ENCODE measurements at places on chromosomes 7 and 10.

DNA sequence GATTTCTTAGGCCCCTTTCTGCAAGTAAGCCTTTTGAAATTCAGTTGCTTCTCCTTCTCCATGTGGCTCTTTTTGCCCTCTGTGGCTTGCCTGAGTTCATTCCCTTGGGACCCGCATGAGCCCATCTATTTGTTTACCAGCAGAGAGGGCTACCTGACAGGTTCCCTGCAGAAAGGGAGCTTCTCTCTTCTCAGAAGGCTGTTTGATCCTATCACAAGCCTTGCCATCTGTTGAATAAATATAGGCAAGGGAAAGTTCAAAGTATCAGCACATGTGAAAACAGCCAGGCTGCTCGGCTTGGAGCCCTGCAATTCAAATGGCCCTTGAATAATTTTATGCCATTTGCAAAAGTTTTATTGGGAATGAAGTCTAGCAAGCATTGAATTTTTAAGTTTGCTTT, 720.2 kb upstream of the FZD8 start:
- no peak for DNase-seq

DNA sequence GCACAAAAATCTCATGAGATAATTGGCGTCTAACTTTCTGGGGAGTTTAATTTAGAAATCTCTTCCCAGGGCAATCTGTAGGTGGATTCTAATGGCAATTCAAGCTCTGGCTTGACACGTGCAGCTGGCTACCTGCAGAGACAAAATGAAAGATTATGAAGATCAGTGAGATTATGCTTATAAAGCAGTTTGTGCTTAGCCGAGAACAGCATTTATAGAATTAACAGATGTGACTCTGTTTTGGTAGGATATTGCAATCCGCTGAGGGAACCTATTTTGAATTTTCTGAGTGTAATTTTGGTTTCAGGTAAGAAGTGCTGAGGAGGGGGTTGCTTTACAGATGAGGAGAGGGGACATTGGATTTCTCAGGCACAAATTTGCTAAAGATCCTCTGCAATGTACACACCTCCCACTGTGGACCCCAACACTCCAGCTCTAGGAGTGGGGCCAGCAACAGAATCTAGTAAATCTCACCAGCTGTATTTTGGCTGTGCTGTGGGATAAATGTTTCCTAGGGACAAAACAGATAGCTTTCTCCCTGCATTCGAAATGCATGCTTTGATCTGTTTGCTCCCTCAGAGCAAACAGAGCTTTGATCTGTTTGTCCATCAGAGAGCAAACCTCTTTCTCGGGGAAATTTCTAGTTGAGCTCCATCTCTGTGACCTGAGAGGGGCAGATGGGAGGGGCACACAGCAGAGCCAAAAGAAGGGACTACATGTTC, 7.4 kb downstream of the GJD4 start:
- DNase-seq, result no peak

DNA sequence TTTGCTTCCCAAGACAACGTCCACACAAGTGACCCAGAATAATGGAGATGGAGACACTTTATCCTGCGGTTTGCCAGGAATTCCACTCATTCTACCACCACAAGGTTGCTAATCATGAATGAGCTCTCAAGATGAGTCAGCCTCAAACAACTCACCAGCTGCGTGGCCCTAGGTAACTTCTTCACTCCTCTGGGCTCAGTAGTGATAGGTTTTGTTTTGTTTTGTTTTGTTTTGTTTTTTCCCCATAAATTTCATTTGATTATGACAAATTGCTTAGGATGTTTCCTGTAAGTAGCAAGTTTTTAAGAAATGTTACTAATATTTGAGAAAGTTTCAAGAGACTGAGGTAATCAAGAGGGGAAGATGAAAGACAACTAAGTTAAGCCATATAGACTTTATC, 286.8 kb downstream of the PARD3 start:
- DNase-seq, result no peak

GRCh38 chr10:120069700-120070099, 177.2 kb downstream of the SEC23IP start:
- no peak for DNase-seq

GRCh38 chr10:24418532-24418931, 209.6 kb downstream of the KIAA1217 start:
- no peak for DNase-seq

- DNase-seq, result no peak
Measured at GRCh38 chr7:151057506-151057988, at the start of gene CDK5. CDK5 (minus strand) TSS chr7:151057897; CDS start chr7:151057848, 49 bp downstream.

DNA sequence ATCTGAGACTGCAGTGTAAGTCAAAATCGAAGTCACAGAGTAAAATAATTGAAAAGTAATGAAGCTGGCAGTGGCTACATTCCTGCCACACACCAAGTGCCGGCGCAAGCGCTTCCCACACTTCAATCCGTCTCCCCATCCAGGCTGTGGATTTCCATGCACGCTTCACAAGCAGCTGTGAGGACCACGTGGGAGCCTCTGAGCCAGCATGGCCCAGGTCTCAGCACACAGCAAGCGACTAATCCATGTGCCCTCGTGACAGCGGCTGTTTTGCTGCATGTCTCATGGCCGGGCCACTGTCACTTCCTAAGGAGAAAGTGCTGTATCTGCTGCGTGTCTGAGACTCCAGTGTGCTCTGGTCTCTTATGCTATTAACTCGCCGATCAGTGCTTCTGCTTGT, 566.9 kb downstream of the DNAJB6 start:
- no peak for DNase-seq

- DNase-seq, result no peak
Measured at GRCh38 chr7:32453341-32454011, 36.7 kb downstream of the LSM5 start.

DNA sequence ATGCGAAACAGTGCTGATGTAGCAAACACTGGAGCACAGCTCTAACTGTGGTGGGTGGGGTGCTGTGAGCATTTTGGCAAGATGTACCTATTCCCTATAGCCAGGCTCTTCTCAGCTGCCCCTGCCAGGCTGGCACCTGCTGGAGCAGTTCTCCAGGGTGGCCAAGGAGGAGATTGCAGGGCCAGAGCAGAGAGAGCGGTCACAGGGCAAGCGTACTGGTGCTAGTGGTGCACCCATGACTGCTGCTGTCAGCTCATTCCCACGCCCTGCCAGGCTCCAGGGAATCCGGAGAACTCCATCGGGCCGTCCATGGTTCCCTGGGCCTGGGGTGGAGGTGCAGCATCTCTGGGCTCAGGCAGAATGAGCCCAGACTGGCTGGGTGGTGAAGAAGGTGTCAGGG, 2.1 kb downstream of the COL13A1 start:
- DNase-seq, result no peak

GRCh38 chr10:100858261-100858660, 54.5 kb upstream of the SLF2 start:
- no peak for DNase-seq
